ENCODE measurements at places on chromosomes 1 and 21.

- no peak for DNase-seq
These were observed 8.5 kb downstream of the MEF2D start for GRCh38 chr1:156492013-156492590.

GRCh38 chr1:201350361-201350725 lies 27.1 kb downstream of the TNNT2 start:
- DNase-seq: no peak

DNA sequence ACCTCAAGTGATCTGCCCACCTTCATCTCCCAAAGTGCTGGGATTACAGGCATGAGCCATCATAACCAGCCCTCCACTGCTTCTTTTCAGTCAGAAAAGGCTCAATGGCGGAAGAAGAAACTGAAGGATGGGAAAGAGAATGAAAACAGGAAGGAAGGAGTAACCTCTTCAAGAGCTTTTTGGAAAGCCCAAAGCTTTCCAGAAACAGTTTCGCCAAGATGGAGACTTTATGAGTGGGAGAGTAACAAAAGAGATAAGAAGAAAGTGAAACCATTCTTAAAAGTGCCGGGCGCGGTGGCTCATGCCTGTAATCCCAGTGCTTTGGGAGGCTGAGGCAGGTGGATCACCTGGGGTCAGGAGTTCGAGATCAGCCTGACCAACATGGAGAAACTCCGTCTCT lies 62.7 kb upstream of the NBL1 start:
- no peak for DNase-seq

DNA sequence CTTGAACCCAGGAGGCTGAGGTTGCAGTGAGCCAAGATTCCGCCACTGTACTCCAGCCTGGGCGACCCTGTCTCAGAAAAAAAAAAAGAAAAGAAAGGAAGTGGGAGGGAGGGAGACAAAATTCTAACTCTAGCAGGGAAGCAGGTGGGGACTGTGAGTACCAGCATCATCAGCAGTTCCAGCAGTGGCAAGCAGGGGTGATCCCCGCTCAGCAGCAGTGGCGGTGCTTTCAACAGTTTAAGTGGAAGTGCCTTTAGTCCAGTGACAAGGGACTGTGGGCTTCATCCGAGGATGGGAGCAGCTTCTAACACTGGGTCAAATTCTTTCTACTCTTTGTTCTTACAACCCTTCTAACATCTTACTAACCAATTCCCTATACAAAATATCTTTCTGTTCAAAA lies 858.1 kb upstream of the ADAMTS5 start:
- DNase-seq: no peak

- DNase-seq: no peak
These were observed 21.0 kb downstream of the STPG1 start for GRCh38 chr1:24392604-24392946.

DNA sequence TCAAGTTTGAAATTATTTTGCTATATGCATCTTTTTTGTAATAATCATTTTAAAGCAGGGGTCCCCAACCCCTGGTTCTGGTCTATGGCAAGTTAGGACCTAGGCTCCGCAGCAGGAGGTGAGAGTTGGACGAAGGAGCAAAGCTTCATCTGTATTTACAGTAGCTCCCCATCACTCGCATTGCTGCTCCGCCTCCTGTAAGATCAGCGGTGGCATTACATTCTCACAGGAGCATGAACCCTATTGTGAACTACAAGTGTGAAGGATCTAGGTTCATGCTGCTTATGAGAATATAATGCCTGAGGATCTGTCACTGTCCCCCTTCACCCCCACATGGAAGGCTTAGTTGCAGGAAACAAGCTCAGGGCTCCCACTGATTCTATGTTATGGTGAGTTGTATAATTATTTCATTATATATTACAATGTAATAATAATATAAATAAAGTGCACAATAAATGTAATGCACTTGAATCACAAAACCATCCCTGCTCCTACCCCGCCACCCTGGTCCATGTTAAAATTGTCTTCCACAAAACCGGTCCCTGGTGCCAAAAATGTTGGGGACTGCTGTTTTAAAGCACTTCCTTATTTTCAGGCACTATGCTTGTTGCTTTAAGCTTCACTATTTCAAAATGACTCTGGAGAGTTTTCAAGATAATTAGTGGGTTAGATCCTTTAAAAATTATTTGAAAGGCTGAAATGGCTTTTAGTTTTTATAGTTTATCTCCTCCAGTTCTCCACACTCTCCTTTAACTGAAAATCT lies 74.8 kb downstream of the PLA2G4A start:
- no peak for DNase-seq

GRCh38 chr1:152582647-152583046 lies 2.3 kb upstream of the LCE3D start:
- DNase-seq: no peak

GRCh38 chr1:68148631-68149030 lies 83.7 kb downstream of the WLS start:
- no peak for DNase-seq

DNA sequence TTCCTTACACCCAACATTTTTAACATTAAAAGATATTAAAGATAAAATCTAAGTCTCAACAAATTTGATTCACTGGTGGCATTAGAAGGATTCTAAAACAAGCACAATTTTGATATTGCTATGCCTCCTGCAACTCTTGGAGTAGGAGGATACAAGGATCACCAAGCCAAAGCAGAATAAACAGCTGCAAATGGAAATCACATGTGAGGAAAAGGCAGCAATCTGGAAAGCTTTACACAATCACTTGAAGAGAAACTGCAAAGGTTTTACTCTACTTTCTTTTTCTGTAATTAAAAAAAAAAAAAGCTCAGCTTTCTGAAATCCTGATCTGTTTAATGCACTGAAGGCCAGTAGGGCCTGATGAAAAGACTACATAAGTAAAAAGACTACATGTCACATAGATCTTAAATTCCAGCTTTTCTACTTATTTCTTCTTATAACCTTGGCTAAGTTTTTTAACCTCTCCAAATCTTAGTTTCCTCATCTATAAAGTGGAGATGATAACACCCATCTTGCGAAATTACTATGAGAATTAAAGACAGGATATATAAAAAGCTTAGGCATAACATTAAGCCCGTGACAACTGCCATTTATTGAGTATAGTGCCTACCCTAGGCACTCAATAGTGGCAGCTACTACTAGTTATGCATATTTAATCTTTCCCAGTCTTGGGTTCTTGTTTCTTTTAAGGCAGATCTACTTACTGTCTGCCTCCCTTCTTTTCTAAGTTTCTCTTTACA lies 73.5 kb downstream of the EPS15 start:
- DNase-seq: no peak

DNA sequence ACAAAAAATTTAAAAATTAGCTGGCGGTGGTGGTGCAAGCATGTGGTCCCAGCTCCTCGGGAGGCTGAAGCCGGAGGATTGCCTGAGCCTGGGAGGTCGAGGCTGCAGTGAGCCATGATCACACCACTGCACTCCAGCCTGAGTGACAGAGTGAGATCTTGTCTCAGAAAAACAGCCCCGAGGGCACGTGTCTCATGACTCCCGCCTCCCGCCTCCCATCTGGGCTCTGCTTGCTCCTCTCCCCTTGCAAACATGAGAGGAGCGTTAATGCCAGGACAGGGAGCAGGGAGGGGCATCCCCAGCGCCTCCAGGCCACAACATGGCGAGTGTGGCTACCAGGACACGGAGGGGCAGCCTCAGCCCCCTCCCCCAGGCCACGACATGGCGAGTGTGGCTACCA lies 28.3 kb downstream of the FAAP20 start:
- DNase-seq: no peak

DNA sequence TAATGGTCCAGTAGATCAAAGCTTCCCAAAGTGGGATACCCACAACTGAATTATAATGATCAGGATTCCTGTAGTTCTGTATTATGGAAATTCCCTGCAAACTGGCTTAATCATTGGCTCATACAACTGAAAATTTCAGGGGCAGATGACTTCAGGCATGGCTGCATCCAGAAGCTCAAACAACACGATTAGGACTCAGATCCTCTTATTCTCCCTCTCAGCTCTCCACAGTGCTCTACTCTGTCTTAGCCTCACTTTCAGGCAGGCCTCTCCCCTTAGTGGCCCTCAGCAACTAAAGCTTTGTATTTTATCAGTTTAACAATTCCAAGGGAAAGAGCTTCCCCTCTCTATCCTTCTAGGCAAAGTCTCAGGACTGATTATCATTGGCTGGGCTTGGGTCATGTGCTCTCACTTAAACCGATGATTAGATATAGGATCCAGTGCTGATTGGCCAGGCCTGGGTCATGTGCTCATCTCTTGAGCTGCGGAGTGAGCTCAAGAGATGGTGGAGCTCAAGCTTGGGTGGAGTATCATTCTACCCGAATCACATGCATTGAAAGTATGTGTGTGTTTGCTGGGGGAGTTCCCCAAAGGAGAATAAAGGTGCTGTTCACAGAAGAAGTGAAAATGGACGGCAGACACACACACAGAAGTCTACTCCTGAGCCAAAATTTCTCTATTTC lies 57.9 kb upstream of the RUNX3 start:
- DNase-seq: no peak

GRCh38 chr1:162984699-162985098 lies 84.5 kb upstream of the RGS4 start:
- no peak for DNase-seq

- DNase-seq: no peak
These were observed 132.5 kb upstream of the SYT6 start for GRCh38 chr1:114286179-114286578.

- DNase-seq: no peak
These were observed 483 bp downstream of the CHML start for GRCh38 chr1:241639623-241640148.

DNA sequence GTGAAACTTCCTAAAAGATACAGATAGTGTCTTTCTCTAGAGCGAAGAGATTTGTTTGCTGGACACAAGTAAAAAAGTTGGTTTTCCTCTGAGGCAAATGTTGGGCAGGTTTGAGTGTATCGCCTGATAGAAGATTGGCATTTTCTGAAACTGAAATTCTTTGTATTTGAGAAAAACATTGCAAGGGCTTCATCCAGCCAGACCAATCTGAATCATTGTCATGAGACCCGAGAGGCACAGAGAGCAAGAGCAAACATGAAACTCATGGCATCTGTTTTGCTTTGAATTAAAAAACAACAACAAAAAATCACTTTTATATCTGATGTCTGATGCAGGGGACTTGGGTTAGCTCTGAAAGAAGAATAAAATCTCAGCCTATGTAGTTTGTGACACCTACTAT lies 379.3 kb upstream of the NCAM2 start:
- no peak for DNase-seq

GRCh38 chr1:197902131-197902453 lies 338 bp upstream of the C1orf53 start:
- DNase-seq: no peak

DNA sequence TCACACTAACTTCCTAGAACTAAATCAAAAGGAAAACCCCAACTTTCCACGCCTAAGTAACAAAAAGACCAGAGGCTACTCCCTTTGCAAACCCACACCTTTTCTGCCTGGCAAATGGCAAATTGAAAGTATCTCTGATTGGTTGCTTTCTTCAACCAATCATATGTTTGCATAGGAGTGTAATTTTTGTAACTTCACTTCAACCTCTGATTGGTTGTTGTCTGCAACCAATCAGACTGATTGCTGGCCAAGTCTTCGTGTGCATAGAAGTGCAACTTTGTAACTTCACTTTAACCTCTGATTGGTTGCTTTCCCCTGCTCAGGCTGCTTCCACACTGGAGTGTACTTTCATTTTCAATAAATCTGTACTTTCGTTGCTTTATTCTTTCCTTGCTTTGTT lies 36.9 kb upstream of the PADI2 start:
- no peak for DNase-seq

DNA sequence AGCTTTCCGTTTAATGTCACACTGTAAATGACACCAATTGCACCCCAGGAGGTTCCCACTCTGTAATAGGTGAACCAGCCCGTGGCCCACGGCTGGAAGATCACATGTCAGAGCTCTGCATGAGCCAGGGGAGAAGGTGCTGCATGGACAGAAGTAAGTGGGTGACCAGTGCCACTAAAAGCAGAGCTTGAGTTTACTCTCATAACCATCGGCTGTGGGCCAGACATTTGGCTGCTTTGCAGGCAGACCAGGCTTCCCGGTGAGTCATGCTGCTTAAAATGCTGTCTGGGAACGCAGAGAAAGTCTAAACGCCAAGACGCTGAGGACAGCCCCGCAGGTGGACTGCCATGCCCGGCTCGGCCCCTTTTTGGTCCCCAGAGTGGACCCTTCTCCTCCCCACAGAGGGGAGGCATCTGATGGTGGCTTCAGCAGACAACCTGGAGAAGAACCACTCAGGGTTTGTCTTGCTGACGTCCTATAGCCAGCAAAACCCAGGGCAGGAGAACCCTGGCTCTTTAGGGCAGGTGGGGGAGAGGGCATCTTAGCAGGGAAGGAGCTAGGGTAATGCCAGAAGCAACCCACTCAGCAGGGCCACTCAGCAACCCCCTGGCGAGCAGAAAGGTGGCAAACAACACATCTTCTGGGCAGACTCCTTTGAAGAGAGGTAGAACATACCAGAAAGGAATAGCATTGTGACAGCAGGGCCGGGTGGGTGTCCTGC lies 7.3 kb downstream of the KIAA2013 start:
- DNase-seq: no peak

DNA sequence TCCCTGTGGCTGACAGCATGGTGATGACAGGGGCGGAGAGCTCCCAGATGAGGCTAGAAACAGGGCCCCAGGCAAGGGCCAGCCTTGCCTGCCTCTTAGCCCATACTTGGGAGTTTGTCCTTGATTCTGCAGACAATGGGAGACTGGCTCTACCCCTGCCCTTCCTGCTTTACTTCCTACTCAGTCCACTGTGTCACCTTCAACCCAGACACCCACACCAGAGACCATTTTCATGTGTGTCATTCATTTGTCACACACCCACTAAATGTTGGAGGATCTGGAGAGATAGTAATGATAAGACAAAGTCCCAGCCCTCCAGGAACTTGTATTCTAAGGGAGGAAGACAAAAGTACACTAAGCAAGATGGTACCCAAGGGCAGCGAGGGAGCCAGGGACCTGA lies 43.7 kb downstream of the SYT6 start:
- no peak for DNase-seq
